ENCODE measurements at places on chromosomes 16 and 17.
A peak's percentile ranks its signal among the peaks of the same experiment; 100 is the strongest.

DNA sequence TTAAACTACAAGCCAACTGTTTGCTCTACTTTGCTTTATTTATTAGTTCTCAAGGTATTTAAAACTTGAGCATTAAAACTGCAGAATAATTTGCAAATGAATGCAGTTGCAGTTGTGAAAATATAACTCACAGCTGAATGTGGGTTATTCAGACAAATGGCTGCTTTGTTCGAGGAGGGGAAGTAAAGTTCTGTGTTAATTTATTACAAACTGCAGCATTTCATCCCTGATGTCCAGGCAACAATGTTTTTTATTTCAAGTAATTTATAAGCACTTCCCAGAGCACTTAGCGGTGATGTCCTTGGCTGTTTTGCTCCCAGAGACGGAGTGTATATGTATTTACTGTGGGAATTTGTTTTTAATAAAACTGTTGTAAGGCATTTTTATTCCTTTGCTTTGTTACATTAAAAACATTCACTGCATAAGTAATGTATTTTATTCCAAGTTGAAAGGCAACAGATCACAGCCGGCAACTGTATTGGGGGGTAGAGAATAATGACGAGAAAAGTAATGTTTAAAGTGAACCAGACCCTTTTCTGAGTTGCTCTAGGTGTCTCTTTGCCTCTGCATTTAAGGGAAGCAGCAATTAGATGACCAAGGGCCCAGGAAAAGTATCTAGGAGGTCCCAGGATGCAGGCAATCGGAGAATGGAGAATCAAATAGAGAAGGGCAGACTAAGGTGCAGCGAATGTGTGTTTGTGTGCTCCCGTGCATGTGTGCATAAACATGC is 291.2 kb upstream of the SALL1 start:
- DNase-seq: no peak

GRCh38 chr16:86395477-86395876 is 114.8 kb upstream of the FOXF1 start:
- no peak for DNase-seq

- DNase-seq: no peak
These were observed 389.8 kb downstream of the SEC14L1 start for GRCh38 chr17:77530591-77530990.

GRCh38 chr17:75811174-75811573 is 26.6 kb downstream of the UNK start:
- no peak for DNase-seq

DNA sequence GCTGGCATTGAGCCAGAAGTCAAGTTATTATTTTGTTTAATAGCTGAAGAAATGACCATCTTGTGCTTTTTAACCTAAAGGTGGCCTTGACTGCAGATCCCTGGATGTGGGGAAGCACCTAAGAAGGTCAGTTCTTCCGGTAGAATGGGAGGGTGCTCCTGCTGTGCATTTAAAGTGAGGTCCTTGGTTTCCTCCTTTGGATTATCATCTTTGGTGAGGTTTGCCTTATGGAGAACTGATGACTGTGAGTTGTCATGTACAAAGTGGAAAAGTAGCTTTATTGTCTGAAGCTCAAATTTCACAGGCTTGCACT is 66.5 kb downstream of the PCTP start:
- DNase-seq: no peak

DNA sequence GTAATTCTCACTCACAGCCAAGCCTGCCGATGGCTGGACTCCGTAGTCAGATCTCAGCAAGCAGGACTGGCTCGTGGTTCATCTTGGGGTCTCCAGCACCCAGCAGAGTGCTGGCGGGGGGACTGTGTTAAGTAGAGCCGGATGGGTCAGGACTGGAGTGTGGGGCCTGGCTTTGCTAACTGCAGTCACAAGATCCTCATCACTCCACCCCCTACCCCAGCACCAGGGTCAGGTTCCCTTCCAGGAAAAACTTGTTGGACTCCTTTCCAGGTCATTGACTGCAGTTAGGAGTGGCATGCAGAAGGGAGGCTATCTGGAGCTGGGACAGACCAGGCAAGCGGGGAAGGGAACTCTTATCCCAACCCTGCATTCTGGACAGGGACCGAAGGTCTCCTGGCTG is 6.0 kb downstream of the CIITA start:
- no peak for DNase-seq

- no peak for DNase-seq
These were observed 356 bp downstream of the TUBD1 start for GRCh38 chr17:59892251-59892923.

GRCh38 chr17:73561111-73561510 is 83.1 kb downstream of the SDK2 start:
- no peak for DNase-seq

DNA sequence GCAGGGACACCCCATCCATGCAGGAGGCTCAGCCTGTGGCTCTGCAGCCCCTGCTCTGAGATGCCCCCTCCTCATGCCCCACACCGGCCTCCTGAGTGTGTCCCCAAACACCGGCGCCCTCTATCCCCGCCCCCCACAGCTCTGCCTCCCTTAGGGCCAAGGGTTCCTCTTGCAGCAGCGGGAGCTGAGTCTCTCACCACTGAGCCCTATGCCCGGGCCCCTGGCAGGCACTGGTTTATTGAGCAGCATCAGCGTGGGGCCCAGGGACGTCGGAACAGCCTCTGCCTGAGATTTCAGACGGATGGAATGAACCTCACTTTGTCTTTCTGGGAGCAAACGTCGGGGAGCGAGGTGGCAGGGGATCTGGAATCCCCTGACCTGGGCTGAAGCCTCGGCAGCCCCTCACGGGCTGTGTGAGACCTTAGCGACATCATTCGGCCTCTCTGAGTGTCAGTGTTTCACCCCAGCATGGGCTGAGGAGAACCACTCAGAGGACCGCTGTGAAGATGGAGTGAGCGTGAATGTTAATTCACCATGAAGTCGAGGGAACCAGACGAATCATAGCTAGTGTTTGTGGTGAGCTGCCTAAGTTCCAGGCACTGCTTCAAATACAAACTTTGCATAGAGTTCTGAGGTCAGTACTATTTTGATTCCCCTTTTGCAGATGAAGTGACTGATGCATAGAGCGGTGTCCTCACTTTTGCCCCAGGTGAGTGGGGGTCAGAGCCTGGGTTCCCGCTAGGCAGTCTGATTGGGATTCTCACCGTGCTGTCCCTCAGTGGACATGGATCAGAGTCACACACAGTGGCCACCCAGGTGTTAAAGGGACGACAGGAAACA is 5.3 kb upstream of the C16orf74 start:
- no peak for DNase-seq

DNA sequence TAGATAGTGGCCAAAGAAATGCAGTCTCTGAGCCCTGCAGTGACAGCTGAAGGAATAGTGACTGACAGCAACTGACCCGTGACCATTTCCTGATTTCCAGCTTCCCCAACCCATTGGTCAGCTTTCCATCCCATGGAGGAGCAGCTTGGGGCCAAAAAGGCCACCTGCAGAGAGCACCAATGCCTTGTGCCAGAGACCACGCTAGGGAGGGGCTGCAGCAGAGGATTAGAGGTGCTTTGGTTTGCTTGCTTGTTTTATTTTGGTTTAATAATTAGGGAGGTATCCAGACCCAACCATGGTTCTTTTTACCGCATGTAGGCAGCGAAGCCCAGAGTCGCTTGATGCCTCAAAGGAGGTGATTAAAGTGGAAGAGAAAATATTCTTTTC is 61.3 kb upstream of the SIAH1 start:
- DNase-seq: no peak

GRCh38 chr16:55045329-55045728 is 114.7 kb downstream of the IRX5 start:
- DNase-seq: no peak

DNA sequence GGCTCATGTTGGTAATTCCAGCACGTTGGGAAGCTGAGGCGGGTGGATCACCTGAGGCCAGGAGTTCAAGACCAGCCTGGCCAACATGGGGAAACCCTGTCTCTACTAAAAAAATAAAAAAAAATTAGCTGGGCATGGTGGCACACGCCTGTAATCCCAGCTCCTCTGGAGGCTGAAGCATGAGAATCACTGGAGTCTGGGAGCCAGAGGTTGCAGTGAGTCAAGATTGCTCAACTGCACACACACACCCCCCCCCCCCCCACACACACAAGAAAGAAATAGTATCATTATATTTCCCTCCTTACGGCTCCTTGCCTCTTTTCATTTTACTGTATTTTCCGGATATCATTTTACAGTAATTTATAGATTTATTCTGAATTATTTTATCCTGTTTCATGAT is 963.1 kb upstream of the GOT2 start:
- DNase-seq: no peak

GRCh38 chr17:42900460-42901331 is at the start of gene G6PC1:
Gene G6PC1, plus strand, starts transcription at chr17:42900799. Its CDS starts 78 bp downstream, at chr17:42900877.
- DNase-seq: no peak

- DNase-seq: no peak
These were observed 12.6 kb upstream of the IL21R start for GRCh38 chr16:27389272-27389961.

DNA sequence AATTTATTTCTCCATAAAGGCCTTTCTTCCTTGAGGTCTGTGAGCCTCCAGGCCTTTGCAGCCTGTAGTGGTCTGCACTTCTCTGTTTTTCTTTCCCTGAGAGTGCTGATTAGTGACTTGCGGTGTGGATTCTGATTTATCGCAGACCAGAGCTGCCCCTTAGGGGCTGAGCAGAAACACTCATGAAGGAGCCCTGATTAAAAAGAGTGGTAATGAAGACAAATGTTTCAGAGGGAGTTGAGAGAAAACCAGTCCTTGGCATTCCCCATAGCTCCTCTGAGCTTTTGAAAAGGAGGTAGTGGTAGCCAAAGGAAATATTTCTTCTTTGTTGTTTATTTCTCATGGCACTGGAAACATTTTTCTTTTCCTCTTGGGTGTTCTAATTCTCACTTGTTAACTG is 268.1 kb upstream of the TBX2 start:
- DNase-seq: no peak

DNA sequence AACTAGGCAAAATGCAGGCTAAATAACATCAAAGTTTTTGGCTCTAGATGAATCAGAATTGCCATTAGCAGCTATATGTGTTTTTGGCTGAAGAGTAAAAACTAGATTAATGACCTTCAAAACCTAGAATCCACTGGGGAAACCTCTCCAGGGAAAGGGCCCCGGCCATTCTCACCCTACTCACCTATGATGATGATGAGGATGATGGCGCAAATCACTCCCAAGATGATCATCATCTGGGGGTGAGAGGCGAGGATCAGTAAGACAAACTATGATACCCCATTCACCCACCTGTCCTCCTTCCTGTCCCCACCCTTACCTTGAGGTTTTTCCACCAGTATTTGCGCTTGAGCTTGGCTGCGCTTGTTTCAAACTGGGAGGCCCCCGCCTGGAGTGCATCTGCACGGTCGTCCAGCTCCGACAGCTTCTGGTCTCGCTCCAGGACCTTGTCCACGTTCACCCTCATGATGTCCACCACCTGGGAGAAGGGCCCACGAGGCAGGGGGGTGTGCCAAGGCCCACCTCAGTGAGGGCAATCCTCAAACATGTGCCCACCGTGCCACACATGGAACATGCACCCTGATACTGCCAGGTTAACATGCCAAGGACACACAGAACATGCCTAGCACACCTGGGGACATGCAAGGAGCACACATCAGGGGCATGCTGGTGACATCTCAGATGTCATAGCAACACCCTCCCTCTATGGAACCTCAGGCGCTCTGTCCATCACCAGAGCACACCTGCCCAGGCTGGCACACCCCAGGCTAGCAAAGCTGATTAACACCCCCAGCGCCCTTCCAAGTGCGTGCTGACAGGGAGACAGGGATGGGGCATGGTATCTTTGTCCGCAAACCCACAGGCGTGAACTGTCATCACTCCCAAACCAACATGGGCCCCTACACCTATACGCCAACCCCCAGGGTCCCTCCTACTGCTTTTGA is 1.2 kb downstream of the VAMP2 start:
- DNase-seq: no peak

GRCh38 chr17:4980644-4981216 is 6.7 kb downstream of the CAMTA2 start:
- DNase-seq: peak; percentile 91

Data from NCI-H1694 (cell line).